ENCODE measurements at places on chromosomes 11 and 22.

GRCh38 chr22:41919357-41920224 is 4.7 kb upstream of the SHISA8 start:
- peak; percentile 62 for DNase-seq
- H3K27ac ChIP-seq: no peak overlapping the region
- H3K36me3 ChIP-seq: no peaks in the 10 kb centered on the region

GRCh38 chr22:28822930-28823551 is 22.7 kb upstream of the XBP1 start:
- no peaks in the 10 kb centered on the region for H3K27me3 ChIP-seq
- no peak overlapping the region for H3K4me3 ChIP-seq
- peaks cover 6% of the 10 kb centered on the region for H3K4me1 ChIP-seq
- no peak for DNase-seq

- DNase-seq: no peak
- H3K36me3 ChIP-seq: no peaks in the 10 kb centered on the region
These were observed 32.2 kb downstream of the ARRB1 start for GRCh38 chr11:75319035-75319877.

GRCh38 chr11:7986768-7987559 is at the start of gene EIF3F:
EIF3F (plus strand) TSS chr11:7987337; CDS start chr11:7987353, 16 bp downstream.
- peak within 1 kb of the TSS; percentile 87 for H3K4me3 ChIP-seq
- H3K27ac ChIP-seq: no peak within 1 kb of the TSS
- DNase-seq: peak; percentile 81
- no peaks in the 10 kb centered on the region for H3K36me3 ChIP-seq
- peaks cover 6% of the 10 kb centered on the region for H3K4me1 ChIP-seq

GRCh38 chr22:24728790-24729637 is 45.5 kb downstream of the PIWIL3 start:
- H3K4me3 ChIP-seq: no peak overlapping the region
- no peaks in the 10 kb centered on the region for H3K27me3 ChIP-seq
- H3K36me3 ChIP-seq: no peaks in the 10 kb centered on the region
- peak; percentile 67 for DNase-seq

DNA sequence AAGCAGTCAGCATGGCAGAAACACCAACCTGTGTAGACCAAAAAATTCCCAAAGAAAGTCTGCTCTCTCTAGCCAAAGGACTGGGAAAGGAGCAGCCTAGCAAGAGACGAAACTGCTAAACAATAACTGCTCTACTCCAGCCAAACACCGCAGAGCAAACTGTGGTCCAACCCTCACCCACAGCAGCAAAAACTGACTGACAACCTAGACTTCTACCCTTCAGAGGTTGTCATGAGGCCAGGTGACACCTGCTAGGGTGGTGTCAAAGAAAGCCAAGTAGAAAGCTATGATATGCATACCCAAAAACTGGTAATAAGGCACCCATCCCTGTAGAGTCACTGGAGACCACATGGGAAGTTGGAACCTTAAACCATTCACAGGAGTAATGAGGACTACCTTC is 11.8 kb downstream of the GAB2 start:
- H3K36me3 ChIP-seq: no peaks in the 10 kb centered on the region
- no peak for DNase-seq

- H3K27ac ChIP-seq: no peak overlapping the region
- no peak overlapping the region for H3K4me3 ChIP-seq
- H3K27me3 ChIP-seq: no peaks in the 10 kb centered on the region
- DNase-seq: no peak
These were observed 1.2 kb downstream of the MS4A4E start for GRCh38 chr11:60241786-60242185.
